T-helper 9 cell (primary cell): ENCODE measurements at places on chromosomes 7 and 10.

DNA sequence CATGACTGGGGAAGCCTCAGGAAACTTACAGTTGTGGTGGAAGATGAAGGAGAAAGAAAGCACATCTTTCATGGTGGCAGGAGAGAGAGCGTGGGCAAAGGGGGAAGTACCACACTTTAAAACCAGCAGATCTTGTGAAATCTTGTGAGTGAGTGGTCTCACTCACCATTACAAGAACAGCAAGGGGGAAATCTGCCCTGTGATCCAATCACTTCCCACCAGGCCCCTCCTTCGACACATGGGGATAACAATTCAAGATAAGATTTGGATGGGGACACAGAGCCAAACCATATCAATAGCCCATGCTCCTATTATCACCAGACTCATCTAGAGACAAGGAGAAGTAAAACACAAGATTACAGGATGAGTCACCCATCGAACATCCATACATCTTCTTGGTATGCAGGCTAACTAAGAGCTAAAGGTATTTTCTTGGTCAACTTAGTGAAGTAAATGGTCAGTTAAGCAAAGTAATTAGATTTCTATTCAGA, 55.3 kb upstream of the YAE1 start:
- no peak for DNase-seq

- no peak for DNase-seq
Measured at GRCh38 chr10:77290528-77291155, 347.0 kb downstream of the KCNMA1 start.

- DNase-seq = no peak
Measured at GRCh38 chr7:36388423-36388822, 1.2 kb upstream of the ANLN start.

DNA sequence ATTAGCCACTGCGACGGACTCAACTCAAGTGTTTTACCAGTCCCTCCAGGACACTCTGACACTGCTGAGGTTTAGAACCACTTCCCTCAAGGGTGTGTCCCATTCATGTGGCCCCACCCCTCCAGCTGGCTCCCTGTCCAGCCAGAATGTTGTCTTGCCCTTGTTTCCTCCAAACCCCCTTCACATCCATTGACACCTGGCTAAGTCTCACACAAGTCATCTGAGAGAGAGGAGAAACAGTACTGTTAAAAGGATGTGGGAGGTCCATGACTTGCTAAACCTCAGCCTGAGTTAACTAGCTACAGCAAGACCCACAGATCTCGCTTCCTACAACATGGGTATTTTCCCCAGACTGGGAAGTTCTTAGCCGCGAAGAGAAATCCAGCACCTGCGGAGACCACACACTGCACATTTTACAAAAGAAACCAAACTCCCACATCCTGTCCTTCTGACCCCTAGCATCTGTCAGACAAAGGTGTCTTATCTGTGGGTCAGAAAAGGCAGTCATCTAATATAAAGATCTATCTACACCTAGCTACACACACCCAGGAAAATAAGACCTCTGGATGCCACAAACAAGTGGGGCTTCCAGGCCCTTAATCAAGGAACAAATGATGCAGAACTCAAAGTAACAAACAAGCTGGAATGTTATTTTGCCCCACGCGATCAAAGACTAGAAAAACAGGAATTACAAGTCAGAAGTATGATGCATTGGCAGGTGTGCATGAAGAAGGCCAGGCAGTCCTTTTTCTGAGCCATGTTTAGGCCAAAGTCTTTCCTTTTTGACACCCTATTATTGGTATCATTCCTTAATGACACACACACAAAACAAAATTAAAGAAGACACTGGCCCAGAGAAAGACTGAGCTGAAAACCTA, 13.9 kb downstream of the OSBPL3 start:
- DNase-seq = no peak

DNA sequence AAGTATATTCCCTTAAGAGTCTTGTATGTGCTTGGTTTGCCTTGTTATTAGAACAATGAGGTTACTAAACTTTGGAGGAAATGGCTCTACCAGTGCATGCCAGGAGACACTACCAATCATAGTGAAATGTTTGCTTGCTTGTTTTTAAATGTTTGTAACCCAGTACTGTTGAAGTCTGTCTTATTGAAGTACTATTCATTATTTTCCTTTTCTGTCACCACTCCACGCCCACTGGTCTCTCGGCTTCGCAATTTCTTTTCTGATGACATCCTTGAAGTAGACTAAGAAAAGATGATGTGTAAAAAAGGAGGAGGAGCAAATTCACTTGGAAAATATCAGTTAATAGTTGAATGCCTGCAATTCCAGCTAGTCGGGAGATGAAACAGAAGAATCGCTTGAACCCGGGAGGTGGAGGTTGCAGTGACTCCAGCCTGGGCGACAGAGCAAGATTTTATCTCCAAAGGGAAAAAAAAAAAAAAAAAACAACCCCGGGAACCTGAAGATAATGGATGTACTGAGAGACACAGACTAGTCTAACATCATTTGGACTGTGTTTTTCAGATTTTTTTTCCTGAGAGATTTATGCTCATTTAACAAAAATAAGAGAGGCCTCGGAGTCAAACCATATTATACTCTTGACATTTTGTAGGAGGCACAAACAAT, 959.4 kb downstream of the PCDH15 start:
- no peak for DNase-seq

DNA sequence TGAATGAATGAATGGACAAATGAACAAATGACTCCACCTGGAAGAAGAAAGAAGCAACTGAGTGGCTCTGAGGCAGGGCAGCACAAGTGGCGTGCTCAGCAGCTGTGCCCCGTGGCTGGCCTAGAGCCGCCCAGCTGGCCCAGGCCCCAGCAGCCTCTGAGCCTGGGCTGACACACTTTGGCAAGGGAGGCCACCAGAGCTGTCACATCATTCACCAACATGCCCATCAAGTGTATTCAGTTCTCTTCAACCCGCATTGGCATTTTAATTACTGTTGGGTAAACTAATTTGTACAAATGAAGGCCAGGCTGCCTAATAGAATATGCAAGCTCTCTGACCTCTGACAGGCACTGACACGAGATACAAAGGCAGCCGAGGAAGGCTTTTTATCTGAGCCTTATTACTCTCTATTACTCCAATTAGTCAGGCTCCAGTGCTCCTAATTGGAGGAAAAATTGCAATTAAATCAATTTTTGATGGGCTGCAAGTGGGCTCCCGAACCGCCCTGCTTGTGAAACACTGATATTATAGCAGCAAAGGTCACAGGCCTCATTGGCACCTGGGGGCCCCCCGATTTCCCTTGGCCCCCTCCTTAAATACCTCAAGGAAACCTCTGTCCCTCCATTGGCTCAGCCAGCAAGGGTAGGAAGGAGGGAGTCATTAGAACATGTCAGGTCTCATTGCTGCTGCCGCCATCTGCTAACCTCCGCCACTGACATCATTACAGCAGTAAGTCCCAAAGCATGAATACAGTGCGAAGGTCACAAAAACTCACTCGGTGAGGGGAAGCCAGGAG, 41.9 kb downstream of the DPCD start:
- DNase-seq = no peak

GRCh38 chr10:109517748-109518147, 405.6 kb downstream of the XPNPEP1 start:
- DNase-seq = no peak

DNA sequence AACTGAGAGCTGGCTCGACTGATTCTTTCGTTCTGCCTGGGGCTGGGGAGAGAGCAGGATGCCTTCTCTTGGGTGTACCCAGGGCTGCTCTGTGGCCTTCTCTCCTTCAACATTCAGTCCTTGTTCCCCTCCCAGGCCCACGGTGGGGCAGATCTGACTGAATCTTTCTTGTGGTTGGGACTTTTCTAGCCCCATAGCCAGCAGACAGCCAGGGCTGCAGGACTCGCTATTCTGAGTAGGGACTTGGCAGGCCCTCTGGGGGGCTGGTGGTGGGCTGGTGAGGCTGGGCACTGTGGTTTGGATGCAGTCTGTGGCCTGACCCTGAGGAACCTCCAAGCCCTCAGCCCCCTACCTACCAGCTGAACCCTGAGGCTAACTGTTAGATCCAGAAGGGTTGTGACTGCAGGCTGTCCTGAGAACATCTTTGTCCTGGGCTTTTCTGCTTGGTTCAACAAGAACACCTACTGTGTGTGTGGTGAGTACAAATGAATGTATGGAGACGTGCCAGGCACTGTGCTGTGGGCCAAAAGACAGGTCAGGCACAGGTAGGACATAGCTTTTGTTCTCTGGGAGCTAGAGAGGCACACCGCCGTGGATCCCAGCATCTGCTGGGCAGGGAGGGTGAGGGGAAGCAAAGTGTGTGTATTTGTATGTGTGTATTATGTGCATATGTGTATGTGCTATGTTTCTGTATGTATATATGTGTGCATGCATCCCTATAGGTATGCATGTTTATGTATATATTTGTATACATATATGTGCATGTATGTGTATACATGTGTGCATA, 2.1 kb upstream of the PALD1 start:
- no peak for DNase-seq

GRCh38 chr7:150856303-150857275, 4.3 kb downstream of the AOC1 start:
- DNase-seq = no peak

DNA sequence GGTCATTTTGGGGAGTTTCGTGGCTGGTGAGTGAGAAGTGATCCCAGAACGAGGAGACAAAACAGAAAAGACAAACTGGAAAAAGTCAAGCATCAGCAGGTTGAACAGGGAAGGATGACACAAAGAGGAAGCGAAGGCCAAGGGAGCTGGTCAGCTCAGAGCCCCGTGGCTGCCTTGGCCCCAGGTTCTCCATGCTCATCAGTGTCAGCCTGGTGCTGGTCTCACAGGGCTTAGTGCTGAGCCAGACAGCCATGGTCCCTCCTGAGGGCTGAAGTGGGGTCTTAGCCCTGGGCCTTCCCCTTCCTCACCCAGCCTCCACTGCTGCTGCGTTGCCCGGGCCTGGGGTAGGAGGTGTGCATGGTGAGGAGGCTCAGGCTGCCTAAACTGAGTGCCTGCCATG, 183.6 kb downstream of the PFKFB3 start:
- DNase-seq = no peak

GRCh38 chr7:87152897-87153641, 816 bp downstream of the DMTF1 start:
- peak; percentile 6 for DNase-seq
